ENCODE measurements at places on chromosomes 4 and X.
A peak's percentile ranks its signal among the peaks of the same experiment; 100 is the strongest.

GRCh38 chrX:68084765-68085164 lies 348.5 kb downstream of the OPHN1 start:
- DNase-seq, result no peak

GRCh38 chrX:45807572-45808425 lies 607.1 kb upstream of the DIPK2B start:
- no peak for DNase-seq

DNA sequence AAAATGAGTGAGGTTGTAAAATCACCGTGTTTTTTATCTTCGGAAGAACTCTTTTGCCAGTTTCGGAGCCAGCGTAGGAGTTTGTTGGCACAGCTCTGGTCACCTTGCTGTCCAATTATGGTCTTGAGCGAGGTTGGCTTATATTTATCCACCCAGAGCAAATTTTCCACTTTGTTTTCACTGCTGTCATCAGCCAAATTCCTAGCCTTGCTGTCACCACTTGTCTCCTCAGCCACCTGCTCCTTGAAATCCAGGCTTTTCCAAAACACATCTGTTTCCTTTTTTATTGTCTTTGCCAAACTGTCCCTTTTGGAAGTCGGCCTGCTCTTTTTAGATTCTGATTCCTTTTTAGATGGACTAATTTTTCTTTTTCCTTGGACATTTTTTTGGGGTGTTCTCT lies 57.6 kb downstream of the RFC1 start:
- DNase-seq, result peak; percentile 29

GRCh38 chr4:23805450-23805851 lies 84.4 kb downstream of the PPARGC1A start:
- no peak for DNase-seq

DNA sequence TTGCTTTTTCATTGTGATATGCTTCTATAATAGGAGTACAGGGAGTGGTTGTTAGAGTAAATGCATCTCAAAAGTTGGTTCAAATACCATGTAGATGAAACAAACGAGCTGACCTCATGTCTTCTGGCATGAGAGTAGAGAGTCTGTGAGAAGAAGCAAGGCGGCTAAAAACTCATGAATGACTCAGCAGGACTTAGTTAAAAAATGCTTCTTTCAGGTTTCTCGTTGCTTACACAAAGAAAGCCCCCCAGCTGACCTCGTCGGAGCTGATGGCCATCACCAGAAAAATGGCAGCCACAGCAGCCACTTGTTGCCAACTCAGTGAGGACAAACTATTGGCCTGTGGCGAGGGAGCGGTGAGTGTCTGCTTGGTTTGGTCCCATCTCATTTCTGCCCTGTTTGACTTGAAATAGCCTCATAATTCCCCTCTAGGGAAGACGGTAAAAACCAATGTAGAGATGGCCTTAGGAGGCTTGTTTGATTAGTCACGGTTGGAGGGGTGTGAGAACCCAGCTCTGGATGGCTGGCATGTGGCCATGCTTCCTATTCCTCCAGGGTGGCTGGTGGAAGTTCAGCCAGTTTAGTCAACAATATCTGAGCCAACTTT lies 14.5 kb downstream of the AFP start:
- peak; percentile 82 for DNase-seq

DNA sequence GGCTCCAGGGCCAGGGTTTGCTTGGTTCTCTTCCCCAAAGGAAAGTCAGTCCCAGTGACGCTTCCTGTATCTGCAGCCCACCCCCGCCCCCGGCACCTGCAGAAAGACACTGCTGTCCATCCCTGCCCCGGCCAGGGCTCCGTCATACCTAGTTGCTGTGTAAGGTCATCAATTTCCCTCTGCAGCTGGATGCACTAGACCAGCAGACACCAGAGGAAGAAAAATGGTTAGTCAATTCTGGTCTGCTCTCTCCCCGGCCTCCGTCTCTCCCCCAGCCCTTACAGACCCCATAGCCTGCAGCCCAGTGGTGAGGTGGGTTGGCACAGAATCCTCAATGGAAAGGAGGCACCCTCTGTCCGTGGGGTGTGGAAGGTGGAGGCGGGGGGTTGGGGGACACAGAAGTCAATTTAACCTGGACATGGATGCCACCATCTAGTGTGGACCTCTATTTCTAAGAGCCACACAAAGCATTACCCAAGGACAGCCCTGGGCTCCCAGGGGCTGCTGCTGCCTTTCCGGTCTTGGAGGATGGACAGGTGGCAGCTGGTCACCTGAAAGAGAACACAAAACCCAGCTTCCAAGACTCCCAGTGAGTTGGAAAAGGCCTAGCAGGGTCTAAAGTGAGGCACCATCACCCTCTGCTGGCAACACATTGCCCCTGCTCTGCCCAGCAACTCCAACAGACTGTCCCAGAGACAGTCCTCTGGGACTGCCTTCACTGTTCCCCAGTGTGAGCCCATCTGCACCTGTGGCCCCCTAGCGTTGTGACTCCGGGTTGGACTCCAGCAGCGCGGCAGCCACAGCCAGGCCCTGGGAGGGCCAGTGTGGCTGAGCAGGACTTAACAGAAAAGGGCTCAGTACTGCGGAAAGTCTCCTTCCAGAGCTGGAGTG lies 40.2 kb upstream of the NHSL2 start:
- peak; percentile 10 for DNase-seq

DNA sequence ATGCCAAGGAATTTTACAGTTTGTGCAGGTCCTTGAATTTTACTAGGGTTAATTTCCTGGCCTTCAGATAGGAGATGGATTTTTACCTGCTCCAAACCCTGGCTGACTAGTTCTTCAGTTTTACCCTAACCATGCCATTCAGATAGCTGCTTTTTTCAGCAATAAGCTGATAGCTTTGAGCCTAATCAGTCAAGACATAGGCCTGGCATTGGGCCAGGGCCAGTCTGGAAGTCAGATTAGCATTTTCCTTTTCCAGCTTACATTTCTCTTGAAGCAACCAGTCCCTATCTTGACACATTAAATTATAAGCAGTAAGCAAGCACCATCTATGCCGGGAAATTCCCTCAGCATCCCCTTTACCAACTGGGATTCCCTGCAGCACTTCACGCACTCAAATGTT lies 177.1 kb downstream of the ADGRA3 start:
- DNase-seq, result no peak

DNA sequence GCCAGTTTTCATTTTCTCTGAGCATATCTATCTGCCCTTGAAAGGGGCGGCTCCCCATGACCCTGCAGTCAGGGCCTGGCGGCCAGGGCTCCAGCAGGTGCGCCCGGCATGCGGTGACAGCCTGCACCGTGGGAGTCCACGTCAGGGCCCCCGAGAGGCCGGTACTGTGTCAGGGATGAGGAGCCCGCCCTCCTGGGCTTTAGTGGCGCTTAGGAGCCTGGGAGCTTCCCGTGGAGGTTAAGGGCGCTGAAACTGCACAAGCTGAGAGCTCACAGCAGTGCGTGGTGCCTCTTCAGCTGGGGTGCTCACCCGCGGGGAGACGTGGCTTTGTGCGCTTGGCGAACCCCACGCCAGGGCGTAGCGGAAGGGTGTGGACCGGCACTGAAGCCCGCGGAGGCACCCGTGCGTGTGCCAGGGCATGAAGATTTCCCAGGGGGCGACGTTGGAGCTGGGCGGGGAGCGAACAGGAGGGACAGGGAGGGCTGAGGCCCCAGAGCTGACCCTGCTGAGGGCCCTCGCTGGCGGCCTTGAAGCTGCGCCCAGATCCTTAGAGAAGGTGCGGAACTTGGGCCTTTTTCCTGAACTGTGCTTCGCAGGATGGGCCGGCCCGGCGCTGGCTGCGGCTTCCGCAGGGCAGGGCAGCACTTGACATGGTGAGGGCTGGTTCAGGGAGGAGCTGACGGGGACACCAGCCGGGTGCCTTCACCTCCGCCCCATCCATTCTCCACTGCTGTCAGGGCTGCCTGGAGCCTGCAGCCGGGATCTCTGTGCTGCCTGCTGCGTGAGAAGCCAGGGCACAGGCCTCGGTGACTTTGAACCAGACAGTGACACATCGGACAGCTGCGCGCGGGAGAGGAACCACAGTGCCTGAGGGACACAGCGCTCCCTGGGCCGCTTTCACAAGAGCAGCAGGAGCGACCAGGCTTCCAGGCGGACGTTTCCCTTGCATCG lies 32.9 kb downstream of the HTT-AS start:
- no peak for DNase-seq
